ENCODE measurements at places on chromosomes 6 and 20.

GRCh38 chr20:47205577-47206123 is 150.8 kb downstream of the ZMYND8 start:
- DNase-seq = peak; percentile 47

DNA sequence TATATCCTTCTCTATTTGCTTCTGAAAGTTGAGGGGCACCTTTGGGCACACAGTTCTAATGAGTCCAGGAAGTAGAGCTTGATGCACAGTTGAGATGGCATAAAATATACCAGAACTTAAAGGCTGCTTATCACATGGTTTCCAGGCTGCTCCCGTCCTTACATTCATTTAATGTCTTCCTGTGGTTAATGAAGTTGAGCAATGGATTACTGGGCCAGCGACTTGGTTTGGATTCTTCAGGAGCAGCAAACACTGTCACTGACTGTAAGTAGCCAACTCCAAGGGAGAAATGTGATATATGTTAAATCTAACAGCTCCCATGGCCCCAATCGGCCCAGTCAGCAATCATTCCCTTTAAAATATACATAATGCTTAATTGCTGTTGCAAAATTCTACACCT is 9.0 kb upstream of the TSHZ2 start:
- no peak for DNase-seq

- no peak for DNase-seq
Measured at GRCh38 chr6:36119209-36119608, 11.1 kb upstream of the MAPK13 start.

GRCh38 chr6:116268589-116269293 is 11.0 kb downstream of the TSPYL1 start:
- peak; percentile 83 for DNase-seq

DNA sequence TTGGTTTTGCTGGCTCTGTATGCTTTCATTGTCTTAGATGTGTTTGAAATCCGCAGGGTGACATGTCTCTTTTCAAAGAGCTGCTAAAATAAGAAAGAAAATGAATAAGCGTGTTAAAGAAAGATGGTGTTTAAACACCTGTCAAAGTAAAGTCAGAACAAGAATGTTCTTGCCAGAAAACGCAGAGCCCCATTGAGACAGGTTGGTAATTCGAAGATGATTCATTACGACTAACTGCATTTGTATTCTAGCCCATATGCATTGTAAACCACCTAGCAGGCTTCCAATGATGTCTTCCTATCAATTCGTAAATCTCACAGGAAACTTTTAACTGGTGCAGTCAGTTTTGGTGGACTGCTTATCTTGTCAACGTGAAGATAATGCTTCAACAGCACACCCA is 16.8 kb downstream of the PHACTR2 start:
- DNase-seq = no peak

- no peak for DNase-seq
Measured at GRCh38 chr6:7640016-7640415, 50.0 kb downstream of the SNRNP48 start.

- DNase-seq = no peak
Measured at GRCh38 chr20:10856237-10857015, 182.6 kb upstream of the JAG1 start.

- no peak for DNase-seq
Measured at GRCh38 chr6:100217225-100218012, 223.4 kb upstream of the MCHR2 start.

GRCh38 chr20:45354423-45355208 is 6.4 kb upstream of the SDC4 start:
- DNase-seq = no peak

- DNase-seq = no peak
Measured at GRCh38 chr6:168280899-168281245, 38.7 kb downstream of the DACT2 start.

DNA sequence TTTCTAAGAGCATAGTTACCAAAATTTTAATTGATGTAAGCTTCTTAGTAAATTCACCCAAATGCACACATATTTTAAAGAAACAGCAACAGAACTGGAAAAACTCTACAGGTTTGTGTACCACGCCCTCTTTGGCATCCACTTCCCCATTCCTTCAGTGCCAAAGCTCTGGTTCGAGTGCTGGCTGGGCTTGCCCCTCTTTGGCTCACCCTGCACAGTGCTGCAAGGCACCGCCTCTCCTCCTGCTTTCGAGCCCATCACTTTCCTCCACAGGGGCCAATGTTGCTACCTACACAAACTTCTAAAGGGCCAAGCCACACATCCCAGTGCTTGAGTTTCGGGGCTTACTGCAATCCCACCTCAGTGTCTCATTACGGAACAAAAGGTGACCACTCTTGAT is 9.6 kb downstream of the LRP11 start:
- peak; percentile 28 for DNase-seq

DNA sequence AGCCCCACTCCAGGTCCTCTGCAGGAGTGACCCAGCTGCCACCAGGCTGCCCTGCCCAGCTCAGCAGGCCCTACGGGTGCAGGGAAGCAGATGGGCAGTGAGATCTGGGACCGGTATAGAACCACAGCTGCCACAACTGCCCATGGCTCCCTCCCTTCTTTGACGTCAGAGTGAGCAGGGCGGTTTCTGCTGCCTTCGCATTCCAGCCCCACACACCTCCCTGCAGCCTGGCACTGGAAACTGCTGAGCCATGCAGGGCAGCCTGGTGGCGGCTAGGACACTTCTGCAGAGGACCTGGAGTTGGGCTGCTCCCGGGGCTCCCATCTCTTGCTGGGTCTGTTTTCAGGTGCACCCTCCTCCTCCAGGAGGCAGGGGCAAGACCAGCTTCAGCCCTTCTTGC is 101.6 kb upstream of the CD93 start:
- peak; percentile 78 for DNase-seq

GRCh38 chr20:32580970-32581838 is 3.9 kb downstream of the NOL4L start:
- DNase-seq = peak; percentile 74

- peak; percentile 16 for DNase-seq
Measured at GRCh38 chr20:3621111-3621510, 42.1 kb downstream of the GFRA4 start.

DNA sequence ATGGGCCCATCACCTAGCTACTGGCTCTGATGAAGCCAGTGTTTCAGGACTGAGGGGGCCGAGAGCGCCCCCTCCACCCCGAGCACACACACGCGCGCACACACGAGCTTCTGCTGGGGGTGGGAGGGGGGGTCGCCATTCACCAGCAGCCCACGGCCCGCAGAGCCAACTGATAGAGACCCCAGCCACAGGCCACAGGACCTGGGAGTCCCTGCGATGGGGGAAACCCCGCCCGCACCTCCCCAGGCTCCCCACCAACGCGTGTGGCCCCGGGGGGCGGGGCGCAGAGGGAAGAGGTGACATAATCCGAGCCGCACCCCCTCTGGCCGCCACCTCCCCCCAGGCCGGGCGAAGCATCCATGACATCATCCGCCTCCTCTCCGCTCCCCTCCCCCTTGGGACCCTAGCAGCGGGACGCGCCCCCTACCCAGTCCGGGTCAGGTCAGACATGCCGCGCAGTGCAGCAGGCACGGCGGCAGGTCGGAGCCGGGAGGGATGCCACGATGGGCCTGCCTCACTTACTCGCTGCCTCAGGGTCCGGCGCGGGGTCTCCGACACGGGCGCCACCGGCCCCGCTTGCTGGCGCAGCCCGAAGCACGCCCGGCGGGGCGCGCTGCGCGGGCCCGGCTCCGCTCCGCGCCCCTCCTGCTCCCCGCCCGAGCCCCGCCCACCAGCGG is at the start of gene LZTS3:
LZTS3 (minus strand) TSS at position 617 of the 677 bp plus-strand sequence. CDS start 6,386 bp downstream, outside the sequence.
- DNase-seq = peak; percentile 93

- no peak for DNase-seq
Measured at GRCh38 chr6:119562168-119562567, 212.6 kb upstream of the MAN1A1 start.

GRCh38 chr6:7045331-7045730 is 62.4 kb upstream of the RREB1 start:
- DNase-seq = no peak

- DNase-seq = no peak
Measured at GRCh38 chr20:62494980-62495748, 19.4 kb upstream of the GATA5 start.

DNA sequence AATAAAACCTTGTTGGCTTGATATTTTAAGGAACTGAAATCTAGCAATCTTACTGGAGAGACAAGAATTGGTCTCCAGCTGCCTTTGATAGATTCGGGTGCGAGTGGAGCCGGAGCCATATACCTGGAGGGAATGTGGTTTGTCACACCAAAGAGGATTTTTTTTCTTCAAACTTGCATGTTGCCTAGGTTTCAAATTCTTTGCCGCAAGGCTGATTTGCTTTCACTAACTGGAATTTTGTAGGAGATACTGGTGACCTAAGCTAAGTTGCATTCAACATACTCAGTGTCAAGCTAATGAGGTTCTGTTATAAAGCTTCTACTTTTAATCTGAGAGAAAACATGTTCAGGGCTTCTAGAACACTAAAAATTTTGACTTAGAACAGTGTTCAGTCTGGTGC is 39.7 kb upstream of the ASIP start:
- no peak for DNase-seq

DNA sequence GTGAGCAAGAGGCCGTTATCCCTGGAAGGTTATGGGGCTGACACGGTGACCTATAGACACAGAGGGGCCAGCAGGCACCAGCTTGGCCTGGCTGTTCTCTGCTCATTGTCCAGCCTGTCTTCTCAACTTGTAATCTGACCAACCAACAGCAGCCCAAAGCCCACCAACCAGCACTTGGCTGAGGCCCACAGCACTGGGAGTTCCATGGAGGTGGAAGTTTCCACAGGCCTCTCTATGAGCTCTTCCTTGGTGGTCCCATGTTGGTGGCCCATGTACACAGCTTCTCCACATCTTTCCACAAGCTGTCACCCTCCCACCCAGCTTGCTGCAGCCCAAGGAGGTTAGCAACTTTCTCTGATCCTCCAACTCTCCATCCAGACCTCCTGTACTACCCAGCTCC is 56.2 kb upstream of the KLHL31 start:
- DNase-seq = no peak

DNA sequence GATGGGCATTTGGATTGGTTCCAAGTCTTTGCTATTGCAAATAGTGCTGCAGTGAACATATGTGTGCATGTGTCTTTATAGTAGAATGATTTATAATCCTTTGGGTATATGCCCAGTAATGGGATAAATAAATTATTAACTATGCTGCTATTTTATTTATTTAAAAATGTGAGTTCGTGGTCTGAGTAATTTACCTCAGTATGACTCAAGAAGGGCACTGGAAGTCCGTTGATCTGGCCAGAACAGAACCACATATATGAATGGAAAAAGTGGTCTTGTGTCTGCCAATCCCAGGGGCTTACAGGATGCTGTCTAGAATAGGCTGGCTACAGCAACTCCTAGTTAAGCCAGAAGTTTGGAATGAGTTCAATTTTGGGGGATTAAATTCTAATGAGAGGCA is 27.6 kb upstream of the HLA-C start:
- DNase-seq = no peak

DNA sequence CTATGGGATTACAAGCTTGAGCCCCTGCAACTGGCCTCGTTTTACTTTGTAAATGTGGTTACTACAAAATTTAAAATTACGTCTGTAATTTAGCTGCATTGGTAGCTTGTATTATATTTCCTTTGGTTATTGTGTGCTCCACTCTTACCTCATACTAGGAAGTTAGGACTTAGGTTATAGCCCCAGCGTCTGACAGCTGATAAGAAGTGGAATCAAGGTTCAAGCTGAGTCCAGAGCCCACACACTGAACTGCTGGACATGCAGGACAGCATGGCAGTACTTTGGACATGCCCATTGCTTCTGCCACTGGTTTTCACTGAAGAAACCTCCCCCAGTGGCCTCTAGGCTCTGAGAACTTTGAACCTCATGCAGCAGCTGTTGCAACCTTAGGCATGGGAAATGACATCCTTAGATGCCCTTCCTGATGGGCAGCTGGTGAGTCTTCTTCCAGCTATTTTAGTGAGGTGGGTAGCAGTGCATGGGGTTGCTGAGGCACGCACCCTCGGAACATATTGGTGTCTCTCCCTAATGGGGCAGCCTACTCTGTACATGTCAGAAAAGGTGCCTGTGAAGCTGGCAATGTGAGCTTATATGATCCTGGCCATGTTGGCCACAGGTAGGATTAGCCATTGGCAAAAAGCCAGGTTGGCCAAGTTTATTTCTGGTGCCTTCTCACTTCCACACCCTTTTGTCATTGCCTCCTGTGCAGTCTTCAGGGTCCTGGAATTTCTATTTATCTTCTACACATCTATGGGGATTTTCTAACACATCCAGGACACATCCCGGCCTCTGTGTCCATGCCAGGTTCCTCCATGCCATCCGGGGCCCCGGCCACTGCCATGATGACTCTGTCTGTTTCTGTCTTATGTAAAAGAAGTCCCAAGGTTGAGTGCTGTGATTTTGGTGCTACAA is 85.3 kb downstream of the CDS2 start:
- no peak for DNase-seq

DNA sequence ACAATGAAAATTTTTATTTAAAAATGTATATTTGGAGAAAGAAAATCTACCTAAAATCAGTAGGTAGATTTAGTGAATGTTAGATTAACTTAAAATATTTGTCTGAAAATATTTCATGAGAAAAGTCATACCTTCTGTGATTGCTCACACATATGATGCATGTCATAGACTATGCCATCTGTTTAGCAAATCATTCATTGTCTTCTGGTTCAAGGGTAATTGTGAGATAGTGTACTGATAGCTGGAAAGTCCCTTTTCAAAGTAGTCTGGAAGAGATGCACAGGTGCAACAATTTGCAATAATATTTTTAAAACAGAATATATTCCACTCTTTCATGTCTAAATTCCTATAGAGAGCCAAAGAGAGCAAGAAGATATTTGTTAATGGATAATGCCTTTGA is 21.0 kb upstream of the RNF217 start:
- no peak for DNase-seq

DNA sequence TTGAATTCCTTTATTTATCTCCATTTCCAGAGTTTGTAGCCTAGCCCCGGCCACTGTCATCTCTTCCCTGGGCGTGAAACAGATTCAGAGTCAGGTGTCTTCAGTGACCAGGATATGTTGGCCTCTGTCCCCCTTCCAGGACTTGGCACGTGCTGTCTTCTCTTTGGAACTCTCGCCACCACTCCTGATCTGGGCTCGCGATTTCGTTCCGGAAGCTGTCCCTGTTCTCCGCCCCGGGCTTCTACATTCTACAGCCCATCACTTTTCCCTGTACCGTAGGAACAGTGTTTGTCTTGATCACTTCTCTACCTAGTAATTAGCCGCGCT is 739 bp downstream of the GSS start:
- no peak for DNase-seq

DNA sequence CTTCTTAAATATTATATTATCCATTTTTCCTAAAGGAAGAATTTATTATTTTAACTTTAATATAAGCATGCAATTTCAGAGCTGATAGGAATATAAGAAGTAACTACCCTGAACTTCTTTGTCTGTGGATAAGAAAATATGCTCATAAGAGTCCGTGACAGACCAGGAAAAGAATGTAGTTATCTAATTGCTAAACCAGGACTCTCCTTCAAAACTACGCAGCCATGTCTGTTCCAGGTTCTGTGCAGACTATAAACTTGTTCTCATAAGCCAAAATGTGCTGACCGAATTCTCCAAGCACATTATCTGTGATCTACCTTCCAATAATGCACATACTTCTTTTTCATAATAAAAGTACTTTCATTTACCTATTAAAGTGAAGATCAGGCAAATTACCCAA is 116.5 kb downstream of the TRDN start:
- no peak for DNase-seq

Measured in common myeloid progenitor, CD34-positive (primary cell).